Stimulated activated CD8-positive, alpha-beta memory T cell treated with anti-CD3 and anti-CD28 coated beads, Interleukin-4, amount 100 ng/mL, for 1 hour (primary cell): ENCODE measurements at places on chromosomes 5 and 9.

DNA sequence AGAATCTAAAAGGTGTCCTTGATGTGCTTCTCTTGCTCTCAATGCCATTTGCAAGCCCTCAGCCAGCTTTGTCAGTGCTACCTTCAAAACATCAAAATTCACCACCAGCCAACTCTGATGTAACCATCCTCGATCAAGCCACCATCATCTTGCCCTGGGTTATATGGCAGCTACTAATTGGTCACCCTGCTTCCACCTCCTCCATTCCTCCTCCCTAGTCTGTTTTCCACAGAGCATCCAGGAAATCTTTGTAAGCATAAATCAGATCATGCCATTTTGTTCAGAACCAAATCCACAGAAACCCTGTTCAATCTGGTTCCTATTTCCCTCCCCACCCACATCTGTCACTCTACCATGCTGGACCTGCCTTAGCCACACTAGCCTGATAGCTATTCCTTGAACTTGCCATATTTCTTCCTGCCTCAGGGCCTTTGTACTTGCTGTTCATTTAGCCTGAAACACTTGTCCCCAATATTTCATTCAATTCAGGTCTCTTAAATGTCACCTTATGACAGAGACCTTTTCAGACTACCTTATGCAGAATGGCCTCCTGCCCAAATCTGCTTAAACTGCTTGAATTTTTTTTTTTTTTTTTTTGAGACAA, 1.9 kb upstream of the B4GALT1 start:
- DNase-seq: no peak

- no peak for DNase-seq
These were observed 202.6 kb downstream of the ZSWIM6 start for GRCh38 chr5:61534481-61535267.

DNA sequence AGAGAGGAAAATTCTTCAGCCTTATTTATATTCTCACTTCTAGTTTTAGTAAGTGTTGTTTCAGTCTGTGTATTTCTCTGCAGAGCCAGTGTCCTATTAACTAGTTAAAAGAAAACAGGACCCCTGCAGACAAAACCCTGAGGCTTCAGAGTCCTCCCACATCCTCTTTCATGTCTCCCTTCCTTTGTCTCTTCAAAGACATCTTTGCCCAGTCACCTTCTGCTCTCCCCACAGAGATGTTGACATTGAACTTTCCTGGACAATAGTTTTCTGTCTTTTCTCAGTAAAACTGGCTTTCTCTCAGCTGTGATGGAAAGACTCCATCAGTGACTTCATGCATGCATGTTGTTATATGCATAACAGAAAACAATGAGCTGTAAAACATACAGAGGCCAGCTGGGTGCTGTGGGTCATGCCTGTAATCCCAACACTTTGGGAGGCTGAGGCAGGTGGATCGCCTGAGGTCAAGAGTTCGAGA, 20.2 kb downstream of the GRAMD2B start:
- DNase-seq: no peak

DNA sequence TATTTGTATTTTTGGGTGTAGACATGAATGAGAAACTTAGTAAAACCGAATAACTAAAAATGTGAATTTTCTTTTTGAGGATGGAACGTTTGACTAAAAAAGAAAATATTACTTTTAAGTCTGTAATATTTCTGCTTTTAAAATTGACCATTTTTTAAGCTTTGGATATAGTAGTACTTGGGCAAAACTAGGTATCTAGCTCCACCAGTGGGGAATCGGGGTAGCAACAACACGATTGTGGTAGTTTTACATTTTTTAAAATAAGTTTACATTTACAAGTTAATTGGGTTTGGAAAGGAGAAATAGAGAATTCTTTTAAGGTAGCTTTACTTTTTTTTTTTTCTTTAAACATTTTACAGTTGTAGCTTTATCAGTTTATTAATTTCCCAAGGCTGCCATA, 154.4 kb downstream of the MAN2A1 start:
- DNase-seq: no peak

DNA sequence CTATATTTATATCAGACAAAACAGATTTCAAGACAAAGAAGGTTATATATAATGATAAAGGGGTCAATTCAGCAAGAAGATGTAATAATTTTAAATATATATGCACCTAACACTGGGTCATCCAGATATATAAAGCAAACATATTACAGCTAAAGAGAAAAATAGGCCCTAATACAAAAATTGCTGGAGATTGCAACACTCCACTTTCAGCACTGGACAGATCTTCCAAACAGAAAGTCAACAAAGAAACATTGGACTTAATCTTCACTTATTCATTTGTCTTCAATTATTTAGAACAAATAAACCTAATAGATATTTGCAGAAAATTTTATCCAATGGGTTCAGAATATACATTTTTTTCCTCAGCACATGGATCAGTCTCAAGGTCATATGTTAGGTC, 45.8 kb downstream of the MEIKIN start:
- DNase-seq: no peak

GRCh38 chr5:73815631-73816030, 189.6 kb downstream of the ARHGEF28 start:
- no peak for DNase-seq

- no peak for DNase-seq
These were observed 691.7 kb upstream of the SEMA6A start for GRCh38 chr5:117266280-117266679.

DNA sequence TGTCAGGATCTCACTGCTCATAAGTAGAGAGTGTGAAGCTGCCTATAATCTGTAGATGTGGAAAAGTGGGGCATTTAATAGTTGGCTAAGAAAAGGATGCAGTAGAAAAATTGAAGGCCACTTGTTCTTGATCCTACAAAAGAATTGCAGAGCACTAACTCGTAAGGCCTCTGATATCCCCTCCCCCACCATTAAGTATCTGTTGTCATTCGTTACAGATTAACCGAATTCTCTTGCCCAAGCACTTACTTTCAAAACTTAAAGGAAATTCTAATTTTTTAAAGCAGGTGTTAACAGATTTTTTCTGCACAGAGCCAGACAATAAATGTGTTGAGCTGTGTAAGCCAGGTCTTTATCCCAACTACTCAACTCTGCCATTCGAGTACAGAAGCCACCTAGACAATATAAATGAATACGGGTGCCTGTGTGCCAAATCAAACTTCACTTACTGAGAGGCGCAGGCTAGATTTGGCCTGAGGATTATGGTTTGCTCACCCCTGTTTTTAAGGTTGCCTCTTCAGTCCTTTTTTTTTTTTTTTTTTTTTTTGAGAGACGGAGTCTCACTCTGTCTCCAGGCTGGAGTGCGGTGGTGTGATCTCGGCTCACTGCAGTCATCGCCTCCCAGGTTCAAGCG, 234.8 kb downstream of the RFK start:
- no peak for DNase-seq

GRCh38 chr5:151155775-151156506, 1.6 kb downstream of the ANXA6 start:
- no peak for DNase-seq

DNA sequence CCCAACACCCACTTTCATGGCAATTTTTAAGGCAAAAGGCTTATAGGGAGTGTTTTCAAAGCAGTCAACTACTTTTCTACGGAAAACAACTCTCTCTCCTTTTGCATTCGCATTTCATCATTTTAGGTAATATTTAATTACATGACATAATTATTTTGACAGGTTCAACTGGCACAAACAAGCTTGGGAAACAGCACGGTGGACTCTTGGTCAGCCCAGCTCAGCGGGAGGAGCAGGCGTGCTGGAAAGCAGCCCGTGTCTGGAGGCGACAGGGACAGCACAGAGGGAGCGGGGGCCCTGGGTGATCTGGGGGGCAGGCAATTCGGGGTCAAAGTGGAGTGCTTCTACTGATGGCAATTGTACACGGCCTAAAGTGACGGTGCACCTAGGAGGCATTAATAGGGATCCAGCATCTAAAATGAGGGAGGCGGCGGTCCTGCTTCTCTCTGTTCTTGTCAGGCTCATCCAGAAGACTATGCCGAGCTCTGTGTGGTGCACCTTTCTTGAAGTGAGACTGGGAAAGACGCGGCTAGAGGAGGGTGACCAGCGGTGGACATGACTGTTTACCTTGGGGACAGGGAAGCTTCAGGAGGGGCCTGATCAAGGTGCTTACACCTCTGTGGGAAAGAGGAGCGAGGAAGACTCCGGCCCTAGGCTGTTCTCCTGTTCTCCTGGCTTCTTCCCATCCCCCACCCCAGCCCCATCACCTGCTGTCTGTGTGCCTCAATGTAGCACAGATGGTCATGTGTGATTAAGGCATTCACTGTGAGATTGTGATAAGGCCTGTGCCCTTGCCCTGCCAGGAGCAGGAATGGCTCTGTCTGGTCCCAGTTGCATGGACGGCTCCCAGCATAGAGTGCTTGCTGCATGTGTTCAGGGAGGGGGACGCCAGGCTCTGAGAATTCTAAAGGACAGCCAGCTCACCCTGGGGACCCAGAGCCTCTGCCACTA, 3.4 kb downstream of the MYMK start:
- DNase-seq: no peak

DNA sequence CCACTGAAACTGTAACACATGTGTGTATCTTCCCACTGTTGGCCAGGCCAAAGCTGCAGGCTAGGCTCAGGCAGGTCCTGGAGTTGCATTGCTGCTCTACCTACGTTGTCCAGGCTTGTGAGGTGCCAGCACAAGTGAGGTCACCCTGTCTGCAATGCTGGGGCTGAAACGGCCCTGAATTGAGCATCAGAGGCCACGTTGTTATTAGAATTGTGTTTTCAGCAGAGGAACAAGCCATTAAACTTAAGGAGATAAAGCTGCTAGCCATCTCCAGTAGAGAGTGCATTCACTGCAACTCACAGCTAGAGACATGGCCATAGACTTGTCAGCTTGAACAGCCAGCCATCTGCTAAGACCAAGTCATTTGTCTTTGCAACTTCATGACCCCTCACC, 191.8 kb downstream of the SEMA6A start:
- no peak for DNase-seq

DNA sequence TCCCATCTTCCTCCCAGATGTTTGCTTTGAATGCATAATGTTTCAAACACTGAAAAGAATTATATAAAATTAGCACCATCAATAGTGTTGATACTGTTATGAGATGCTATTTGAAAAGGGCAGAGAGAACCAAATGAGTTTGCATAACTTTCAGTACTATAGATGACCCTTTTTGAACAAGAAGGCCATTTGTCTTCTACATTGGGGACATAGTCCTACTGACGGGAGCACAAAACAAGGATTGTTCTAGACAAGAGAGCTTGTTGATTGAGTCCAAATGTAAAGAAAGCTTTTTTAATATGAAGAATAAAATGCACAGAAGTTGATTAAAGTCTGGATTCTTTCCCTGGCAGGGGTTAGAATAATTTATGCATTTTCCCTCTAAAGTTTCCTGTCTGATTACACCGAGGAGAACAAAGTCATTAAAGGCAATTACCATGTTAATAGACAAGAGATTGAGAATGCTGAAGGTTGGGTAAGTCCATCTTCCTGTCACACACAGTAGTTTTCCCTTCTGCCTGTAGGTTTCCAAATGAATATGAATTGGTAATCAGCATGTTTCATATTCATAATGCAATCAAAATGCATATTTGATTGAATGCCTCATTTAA, 32.8 kb upstream of the ADCY2 start:
- DNase-seq: no peak

DNA sequence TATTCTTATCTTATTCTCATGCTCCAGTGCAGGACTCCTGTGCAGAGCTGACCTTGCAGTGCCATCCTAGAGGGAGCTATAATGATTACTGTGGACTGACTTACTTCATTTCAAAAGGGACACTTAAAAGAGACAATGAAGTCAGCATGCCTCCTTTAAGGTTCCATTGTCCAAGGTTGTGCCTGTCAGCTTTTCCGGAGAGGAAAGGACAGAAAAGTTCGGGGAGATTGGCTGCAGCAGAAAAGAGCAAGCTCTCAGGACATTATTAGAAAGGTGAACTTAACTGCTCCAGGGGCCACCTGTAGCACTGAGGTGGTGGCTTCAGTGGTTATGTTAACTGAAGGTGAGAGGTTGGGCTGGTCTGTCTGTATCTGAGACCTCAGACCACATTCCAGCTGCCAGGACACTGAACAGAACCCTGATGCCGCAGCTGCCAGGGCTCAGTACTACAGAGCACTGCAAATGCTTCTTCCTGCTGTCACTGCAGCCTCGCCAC, 112.9 kb downstream of the ST8SIA4 start:
- no peak for DNase-seq

DNA sequence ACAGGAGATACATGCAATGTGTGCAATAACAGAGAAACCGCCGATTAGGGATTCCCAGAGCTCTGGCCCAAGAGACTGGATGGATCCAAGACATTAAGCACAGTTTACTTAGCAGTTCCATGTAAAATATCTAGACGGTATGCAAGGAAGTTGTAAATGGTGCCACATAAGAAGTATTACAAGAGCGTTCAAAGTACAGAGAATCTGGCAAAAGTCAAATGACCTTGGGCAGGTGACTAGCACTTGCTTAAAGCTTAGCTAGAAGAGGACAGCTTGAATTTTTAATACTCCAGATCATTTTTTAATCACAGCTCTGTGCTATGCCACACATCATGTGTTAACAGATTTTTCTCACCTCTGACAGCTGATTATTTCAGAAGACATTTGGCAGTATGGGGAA, 72.3 kb upstream of the TNPO1 start:
- no peak for DNase-seq

DNA sequence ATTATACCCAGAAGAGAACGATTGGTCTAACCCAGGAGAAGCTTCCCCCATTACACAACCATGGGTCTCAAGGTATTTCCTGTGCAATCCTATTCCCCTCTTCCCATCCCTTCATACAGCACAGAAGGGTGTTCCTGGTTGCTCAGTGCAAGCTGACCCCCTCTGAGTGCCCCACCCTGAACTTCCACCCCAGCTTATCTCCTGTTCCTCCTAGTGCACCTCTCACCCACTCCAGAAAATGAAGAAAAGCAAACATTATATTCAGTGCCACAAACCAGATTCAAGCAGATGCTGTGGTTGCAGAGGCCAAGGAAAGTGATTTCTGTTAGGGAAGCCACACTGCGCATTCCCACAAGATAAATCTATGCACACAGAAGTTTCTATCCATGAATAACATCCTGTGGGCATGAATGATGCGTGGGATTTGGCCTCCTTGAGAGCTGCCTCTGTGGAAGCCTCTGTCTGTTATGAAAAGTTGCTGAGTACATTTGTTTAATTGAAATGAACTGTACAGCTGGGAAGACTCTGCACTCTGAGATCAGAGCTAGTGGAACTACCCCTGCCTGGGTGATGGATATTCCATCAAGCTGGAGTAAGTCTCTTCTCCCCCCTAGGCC, 2.2 kb upstream of the OR2S2 start:
- no peak for DNase-seq

- DNase-seq: no peak
These were observed 3.1 kb downstream of the ANXA1 start for GRCh38 chr9:73154722-73155121.

DNA sequence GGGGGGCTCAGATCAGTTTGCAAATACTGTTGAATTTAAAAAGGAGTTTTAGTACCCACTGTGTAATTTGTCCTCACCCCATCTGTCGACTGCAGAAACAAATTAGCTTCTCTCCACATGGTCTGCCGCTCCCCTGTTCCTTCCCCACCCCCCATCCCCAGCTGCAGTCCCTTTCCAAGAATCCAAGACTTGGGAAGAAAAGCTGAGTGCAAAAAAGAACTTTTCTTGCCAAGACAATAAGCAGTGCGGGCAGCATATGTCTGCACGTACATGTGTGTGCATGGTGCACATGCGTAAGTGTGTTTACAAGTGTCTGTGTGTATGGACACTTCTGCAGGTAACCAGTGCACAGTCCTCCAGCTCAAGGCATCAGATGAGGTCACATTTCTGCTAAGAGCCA, 125.7 kb upstream of the SMIM23 start:
- no peak for DNase-seq

- DNase-seq: no peak
These were observed 145.1 kb downstream of the MARCHF11 start for GRCh38 chr5:16034319-16035001.
